ENCODE measurements at places on chromosomes 11 and 22. TPM values are rescaled to one million over a fixed set of nuclear protein-coding genes. Genes with fewer than 3 reads are reported as not detected.

The C11orf91 gene
- total RNA-seq: 0.65 TPM

DNA sequence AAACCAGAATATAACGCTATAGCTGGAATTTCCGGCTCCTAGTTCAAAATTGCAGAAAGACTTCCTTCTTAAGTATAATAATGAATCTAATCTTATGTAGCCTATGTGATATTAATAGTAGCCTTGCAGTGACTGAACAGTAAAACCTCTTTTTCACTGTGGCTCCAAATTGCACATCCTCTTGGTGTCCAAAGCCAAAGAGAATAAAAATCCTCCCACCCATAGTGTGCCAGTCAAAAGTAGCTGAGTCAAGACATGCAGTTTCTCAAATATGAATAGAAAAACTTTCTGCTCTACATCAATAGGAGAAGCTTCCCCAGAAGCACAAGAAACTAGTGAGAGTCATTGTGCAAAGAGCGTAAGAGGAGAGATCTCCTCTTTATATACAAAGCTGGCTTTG lies 76.0 kb upstream of the PICALM start:
- DNase-seq: no peak

The PNPLA3 gene
- 6.1 TPM for total RNA-seq

DNA sequence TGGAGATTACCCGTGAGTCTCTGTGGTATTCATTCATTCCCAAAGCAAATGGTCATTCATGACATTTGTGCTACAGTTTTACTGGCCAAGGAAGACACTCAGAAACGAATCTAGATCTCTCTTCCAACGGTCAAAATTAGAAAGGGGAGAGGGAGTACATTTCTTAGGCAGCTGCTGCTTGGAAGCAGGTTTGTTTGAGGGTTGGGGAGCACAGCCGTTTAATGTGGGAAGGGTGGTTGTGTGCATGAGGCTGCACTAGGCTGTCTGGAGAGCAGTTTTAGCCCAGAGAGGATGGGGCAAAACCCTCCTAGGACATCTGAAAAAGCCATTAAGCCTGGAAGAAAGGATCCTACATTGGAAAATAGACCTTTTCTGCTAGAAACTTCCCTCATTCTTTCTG lies 29.7 kb upstream of the TIMP3 start:
- DNase-seq: no peak

DNA sequence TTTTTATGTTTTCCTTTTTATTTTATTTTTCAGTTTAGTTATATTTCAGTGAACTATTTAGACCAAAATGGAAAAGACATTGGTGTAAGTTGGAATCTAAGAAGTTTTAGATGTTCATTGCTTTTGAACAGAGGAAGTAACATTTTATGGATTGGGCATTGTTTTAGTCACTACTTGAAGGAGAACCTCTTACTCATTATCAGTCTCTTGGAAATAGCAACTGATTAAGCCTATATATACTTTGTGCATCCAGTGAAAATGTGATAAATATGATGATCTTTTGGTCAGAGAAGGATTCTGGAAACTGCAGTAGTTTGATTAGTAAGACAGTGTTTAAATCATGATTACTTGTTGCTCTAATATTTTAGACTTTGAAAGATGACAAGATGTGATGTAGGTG lies 14.4 kb downstream of the ARHGEF12 start:
- no peak for DNase-seq

DNA sequence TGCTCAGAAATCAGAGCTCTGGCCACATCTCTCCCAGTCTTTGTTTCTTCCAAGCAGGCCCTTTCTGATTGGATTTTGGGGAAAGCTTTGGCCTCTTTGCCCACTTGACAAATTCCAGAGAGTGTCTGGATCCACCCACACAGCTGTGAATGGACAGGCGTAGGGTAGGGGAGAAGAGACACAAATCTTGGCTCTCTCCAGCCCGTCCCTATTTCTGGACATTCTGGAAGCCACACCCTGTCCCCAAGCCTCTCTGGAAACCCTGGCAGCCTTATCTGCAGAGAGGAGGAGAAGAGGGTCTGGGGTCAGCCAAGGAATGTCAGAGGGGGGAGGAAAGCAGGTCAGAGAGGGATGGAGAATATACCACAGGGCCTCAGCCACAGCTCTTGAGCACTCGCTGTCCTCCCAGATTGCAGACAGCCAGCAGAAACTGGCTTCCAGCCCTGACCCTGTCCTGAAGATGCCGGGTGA lies 59.5 kb upstream of the WNT11 start:
- DNase-seq: no peak

DNA sequence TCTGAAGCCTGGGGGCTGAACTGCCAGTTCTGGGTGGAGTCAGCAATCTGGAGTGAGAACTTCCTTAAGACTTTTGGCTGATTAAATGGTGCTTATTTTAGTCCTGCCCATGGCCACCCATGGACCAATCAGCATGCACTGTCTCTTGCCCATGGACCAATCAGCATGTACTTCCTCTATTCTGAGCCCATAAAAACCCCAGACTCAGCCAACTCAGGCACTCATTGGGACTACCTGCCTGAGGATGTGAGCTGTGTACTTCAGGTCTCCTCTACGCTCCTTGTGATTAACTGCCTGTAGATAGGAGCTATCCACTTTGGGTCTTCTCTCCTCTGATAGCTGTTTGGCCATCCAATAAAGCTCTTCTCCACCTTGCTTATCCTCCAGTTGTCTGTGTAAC lies 342.3 kb upstream of the CCDC179 start:
- DNase-seq: no peak

The KDM4D gene
- total RNA-seq: 2.6 TPM

The HTR3B gene
- total RNA-seq: not detected

The MYOD1 gene
- total RNA-seq: not detected

GRCh38 chr11:122888162-122888561 lies 5.6 kb downstream of the JHY start:
- DNase-seq: no peak

All from mesothelial cell of epicardium (in vitro differentiated cells).